ENCODE measurements at places on chromosomes 4 and X.

DNA sequence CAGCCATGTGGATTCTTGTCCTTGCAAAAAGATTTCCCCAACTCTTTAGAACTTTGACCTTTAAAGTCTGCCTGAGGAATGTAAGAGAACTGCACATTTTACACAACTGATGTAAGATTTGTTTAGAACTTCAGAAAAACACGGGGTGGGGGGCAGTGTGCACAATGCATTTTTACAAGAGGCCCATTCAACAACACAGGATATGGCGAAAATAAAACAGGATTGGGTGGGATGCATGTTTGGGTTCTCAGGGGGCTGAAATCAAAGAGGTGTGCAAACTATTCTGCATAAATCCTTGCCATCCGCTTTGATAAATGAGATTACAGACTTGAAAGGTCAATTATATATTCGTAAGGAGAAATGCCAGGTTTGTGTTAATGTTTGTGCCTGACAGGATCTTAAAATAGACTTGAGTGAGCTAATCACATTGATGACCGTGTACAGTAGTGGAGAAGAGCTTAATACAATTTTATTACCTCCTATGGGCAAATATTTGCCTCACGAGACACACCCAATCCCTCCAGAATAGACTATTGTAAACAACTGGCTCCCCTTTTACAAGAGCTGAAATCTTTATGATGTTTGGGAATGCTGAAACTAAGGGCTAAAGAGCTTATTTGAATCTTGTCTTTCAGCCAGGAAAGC is 184.1 kb upstream of the LEF1 start:
- no peak for DNase-seq

DNA sequence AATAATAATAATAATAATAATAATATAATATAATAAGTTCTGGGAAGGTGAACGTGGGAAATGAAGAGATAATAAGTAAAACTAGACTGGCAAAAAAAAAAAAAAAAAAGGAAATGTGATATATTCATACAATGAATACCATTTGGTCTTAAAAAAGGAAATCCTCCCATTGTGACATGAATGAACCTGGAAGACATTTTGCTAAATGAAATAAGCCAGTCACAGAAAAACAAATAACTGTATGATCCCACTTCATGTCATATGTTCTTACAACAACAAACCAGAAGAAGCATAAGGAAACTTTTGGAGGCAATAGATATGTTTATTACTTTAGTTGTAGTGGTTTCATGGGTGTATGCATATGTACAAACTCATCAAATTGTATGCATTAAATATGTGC is 63.1 kb downstream of the ATP11C start:
- no peak for DNase-seq

- DNase-seq: no peak
These were observed 54.3 kb downstream of the CHST7 start for GRCh38 chrX:46627711-46628419.

- DNase-seq: no peak
These were observed 450.6 kb downstream of the SH2D1A start for GRCh38 chrX:124796989-124797388.

GRCh38 chr4:143336781-143337599 is at the start of gene GAB1:
TSS of gene GAB1 (plus strand) at chr4:143336876. CDS start at chr4:143337189, 313 bp downstream.
- DNase-seq: no peak

DNA sequence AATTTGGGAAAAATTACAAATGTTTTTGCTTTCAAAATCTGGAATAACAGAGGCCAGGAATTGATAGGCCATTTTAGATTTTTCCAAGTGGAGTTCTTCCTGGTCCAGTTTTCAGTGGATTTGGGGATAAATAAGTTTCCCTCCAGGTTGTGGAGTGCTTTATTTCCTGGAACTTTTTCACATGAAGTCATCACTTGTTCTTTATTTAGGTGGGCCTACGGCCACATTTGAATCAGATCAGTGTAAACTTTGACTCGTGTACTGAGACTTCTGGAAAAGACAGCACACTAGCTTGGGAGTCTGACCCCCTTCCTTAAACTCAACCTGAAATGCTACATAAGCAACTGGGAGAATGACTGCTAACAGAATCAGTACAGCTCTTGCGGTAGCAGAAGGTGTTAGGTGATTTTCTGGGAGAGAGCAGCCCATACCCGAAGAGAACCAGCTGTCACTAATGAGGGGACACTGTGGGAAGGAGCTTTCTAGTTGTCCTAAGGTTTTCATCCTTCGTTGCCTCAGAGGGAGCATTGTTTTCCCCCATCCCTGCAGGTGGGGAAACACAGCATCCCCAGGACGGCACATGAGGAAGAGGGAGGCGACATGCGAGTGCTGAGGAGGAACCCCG is 235.2 kb upstream of the FAT1 start:
- DNase-seq: no peak

DNA sequence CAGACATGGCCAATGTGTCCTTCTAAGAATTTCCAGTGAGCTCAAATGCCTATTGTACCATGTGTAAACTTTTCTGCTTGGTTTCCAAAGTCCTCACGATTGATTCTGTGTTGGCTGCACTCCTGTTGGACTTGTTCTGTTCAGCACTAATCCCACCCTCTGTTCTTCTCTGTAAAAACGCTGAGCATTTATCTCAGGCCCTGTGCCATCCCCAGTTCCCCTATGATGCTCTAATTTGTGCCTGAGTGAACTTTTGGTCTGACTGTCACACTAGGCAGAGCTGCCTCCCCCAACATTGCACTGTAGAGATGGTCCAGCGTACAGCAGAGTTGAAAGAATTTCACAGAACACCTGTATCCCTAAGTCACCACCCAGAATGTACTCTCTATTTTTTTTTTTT is 76.1 kb upstream of the STS start:
- no peak for DNase-seq

DNA sequence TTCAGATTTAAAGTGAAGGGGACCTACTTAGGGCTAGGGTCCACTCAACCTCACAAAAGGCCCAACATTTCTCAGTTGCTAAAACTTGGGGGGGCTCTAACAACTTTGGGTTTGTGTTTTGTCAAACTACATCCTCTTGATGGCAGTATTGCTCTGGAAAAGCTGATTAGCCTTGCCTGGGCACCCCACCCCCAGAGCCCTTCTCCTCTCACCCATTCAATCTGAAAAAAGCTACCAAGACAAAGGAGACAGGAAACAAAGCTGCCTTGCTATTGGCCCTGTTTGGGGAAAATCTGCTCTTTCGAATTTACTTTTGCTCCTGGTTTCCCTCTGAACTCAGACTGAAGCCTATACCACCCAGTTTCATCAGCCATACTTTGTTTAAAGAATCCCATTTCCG is 195.2 kb upstream of the STK26 start:
- no peak for DNase-seq

DNA sequence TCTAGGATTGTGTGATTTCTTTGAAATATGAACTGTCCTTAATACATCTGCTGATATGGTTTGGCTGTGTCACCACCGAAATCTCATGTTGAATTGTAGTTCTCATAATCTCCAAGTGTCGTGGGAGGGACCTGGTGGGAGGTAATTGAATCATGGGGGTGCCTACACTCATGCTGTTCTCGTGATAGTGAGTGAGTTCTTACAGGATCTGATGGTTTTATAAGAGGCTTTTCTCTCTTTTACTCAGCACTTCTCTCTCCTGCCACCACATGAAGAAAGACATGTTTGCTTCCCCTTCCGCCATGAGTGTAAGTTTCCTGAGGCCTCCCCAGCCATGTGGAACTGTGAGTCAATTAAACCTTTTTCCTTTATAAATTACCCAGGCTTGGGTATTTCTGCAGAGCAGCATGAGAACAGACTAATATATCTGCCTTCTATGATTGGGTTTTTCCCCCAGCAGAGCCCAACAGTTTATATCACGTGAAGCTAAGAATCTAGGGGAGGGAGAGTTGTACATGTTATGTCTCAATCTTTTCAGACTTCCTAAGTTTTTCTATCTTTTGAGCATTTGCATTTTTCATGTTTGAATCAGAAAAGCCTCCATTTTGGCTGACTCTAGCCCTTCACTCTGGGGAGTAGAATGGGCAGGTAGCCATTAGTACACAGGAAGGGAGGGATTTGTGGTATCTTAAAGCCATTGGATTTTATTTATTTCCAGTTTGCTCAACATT is 58.9 kb downstream of the PLAC1 start:
- DNase-seq: no peak

DNA sequence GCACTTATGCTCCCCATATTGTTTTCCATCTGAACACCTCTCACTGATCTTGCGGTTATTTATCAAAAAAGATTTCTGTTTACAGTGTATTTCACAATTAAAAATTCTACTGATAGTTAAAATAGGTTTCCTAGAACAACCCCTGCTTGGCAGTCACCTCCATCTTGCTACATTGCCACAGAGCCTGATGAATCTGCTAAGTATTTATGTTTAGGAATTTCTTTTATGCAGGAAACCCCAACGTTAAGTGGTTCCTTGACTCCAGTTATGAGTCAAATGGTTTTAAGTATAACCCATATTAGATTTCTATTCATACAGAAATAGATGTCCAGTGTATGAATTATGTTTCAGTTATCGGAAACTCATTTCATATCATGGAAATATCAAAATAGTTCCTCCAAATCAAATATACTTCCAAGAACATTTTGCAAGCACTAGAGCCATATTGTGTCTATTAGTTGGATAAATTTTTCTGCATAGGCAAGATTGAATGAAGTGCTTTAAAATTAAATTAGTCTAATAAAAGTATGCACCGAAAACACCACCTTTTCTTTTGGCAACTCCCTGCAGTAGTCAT is 20.6 kb downstream of the GALNT7 start:
- no peak for DNase-seq

DNA sequence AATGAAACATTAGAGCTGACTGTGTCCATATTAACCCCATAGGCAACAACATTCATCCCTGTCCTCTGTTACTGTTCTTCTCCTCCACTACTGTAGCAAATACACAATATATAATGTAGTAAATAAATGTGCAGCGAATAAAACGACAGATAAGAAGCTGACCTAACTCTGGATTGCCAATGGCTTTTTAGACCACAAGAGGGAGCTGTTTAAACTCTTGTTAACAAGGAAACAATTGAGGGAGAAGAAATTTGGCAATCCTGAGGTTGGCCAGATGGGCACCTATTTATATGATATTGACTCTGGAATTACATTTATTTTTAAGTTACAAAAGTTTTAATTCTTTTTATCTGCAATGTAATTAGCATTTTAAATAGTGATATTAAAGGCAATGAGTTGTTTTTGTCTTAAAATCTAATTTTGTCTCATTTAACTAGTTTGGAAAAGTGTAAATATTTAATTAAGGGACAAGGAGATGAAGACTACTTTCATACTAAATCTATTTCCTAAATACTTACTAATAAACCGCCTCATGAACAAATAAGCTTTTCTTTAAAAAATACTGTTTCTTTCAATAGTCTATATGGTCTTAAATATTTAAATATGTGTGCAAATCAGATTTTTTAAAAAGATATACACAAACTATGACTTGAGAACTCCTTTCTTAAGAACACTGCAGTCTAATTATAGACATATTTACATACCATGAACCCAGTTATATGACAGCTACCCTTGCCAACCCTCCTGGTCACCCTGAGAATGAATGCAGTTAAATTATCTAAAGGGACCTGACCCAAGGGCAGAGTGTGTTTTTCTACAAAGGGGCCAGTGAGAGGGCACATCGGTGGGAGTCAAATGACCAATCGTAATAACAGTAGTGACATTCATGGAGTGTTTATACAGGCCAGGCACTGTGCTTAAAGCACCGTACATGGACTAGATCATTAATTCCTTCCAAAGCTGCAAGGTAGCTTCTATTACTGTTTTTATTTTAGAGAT is 52.9 kb upstream of the HPF1 start:
- DNase-seq: no peak

DNA sequence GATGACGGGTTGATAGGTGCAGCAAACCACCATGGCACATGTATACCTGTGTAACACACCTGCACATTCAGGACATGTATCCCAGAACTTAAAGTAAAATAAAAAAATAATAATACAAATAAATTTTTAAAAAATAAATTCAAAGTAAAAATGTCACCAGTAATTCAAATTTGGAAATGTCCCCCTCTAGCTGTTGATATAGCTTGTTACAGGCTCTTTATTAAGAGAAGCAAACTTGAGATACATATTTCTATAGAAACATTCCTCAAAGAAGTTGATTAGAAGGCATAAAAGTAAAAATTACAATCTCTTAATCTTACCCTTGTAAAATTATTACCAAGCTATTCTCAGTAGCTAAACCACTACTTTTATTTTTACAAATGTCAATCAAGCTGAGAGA is 1397.0 kb downstream of the FAM133A start:
- no peak for DNase-seq

- no peak for DNase-seq
These were observed 170.2 kb upstream of the ETNPPL start for GRCh38 chr4:108933046-108933445.

DNA sequence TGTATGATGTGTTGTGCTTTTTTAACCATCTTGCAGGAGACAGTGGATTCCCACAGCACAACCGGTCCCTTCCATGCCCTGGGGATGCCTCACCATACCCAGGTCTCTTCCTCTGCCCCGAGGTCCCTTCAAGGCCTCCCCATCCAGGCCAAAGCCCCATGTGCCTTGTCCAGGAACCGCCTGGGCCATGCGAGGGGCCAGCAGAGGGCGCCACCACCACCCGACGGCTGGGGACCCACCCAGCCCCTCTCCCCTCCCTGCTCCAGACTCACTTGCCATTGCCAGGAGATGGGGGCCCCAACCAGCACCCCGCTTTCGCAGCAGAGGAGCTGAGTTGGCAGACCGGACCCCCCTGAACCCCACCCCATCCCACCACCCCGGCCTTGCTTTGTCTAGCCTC is 485.5 kb downstream of the TRAM1L1 start:
- DNase-seq: no peak

DNA sequence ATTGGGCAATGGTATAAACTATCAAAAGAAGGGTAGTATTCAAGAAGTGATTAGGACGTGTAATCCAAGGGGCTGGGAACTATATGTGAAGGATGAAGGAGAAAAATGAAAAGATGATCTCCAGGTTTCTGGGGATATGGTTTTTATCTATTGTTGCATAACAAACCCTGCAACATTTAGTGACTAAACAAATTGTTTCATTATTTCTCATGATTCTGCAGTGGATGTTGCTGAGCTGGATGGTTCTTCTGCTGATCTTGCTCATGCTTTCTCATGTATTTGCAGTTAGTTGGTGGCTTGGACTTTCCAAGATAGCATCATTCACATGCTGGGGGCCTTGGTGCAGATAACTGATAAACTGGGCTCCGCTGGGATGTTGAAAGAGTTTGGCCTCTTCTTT is 29.1 kb downstream of the PHOX2B start:
- DNase-seq: no peak

DNA sequence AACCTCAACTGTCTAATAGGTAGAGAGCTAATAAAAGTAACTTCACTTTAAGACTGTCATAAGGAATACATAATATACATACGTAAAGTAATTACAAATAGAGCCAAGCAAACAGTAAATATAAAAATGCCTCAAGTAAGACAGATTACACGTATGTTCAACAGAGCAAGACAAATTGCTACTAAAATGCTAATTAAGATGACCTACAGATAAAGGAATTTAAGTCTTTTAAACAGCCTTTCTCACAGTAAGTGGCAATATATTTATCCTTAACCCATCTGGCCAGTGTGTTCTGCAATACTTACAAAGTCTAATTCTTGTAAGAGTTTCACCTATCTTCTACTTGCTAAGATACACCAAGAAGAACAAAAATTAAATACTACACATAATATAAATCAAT is 12.7 kb downstream of the G3BP2 start:
- DNase-seq: no peak
